ENCODE measurements at places on chromosomes 5 and 9.

GRCh38 chr9:107862881-107863280 is 373.3 kb upstream of the KLF4 start:
- DNase-seq: no peak

DNA sequence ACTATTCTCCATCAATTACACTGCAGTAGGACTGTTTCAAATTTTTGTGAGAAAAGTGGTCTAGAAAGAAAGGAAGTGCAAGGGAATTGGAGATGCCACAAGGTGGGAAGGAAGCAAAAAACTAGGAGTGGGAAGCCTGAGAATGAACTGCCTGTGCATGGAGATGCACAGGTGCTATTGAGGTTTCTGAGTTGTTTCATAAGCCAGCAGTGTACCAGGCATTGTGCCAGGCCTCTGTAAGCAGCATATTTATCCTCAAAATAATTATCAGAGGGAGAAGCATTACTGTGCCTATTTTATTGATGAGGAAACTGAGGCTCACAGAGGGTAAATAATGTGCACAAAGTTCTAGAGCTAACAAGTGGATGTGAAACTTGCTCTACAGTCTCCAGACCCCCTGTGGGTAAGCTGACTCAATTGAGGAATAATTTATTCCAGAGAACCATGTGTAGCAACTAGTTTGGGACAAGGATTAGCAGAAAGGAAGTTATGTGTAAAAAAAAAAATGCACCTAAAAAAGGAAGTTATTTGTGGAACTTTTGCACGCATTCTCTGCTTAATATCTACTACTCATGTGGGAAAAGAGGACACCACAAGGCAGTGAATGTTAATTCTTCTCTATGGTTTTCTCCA is 96.7 kb downstream of the SNCAIP start:
- DNase-seq: peak; percentile 22

GRCh38 chr5:80082731-80083100 is 47.6 kb downstream of the THBS4 start:
- DNase-seq: peak; percentile 75

- peak; percentile 4 for DNase-seq
Measured at GRCh38 chr9:32344551-32345182, 39.8 kb upstream of the ACO1 start.

DNA sequence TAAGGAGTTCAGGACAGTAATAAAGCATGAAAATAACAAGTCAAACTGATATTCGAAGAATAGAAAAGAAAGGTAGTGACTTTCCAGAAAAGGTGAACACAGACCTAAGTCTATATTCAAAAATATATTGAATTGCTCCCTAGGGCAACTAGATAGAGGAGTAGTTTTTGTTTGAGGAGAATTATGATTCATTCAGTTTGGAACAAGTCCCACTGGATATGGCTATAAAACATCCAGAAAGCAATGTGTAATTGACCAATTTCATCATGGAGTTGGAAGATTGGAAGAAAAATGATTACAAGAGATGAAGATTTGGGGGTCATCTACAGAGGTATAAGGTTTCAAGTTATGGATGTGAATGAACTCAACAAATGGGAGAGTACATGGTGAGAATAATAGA is 117.5 kb upstream of the ZNF462 start:
- DNase-seq: no peak

- DNase-seq: no peak
Measured at GRCh38 chr5:98942847-98943246, 14.0 kb upstream of the CHD1 start.

GRCh38 chr9:22808876-22809275 is 362.3 kb downstream of the DMRTA1 start:
- no peak for DNase-seq

GRCh38 chr9:5453673-5454072 is 3.3 kb downstream of the CD274 start:
- no peak for DNase-seq

GRCh38 chr5:66209350-66209749 is 65.2 kb downstream of the SREK1 start:
- peak; percentile 4 for DNase-seq

DNA sequence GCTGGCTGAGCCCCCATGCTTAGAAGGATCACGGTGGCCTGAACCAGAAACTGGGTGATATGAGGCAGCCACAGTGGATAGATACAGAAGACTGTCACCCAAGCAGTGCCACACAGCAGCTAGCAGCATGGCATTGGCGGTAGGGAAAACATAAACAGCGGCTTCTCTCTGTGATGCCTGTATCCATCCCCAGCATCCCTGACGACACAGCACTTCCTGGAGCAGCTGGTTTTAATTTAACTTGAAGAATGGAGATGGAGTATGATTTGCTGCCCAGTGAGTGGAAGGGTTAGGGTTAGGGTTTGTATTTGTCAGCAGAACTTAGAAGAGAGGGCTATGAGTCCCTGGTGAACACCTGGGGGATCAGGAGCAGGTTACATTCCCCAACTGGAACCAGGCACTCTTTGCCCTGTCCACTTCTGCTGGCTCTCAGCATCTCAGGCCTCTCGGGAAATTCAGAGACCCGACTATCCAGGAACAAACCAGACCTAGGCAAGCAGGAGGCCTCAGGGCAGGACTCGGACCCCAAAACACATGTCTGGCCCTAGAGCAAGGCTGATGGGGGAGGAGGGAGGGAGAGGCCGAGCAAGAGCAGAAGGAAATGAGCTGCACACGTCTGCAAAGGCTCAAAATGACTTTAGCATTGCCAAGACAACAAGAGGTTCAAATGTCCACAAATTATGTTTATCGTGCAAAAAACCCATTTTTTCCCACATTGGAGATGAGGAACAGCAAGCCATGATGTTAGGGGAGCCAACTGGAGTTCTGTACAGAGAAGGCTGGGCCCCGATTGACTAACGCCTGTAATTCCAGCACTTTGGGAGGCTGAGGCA is 6.5 kb upstream of the GGTA1 start:
- peak; percentile 29 for DNase-seq

- no peak for DNase-seq
Measured at GRCh38 chr9:130915096-130915447, 18.5 kb upstream of the QRFP start.

DNA sequence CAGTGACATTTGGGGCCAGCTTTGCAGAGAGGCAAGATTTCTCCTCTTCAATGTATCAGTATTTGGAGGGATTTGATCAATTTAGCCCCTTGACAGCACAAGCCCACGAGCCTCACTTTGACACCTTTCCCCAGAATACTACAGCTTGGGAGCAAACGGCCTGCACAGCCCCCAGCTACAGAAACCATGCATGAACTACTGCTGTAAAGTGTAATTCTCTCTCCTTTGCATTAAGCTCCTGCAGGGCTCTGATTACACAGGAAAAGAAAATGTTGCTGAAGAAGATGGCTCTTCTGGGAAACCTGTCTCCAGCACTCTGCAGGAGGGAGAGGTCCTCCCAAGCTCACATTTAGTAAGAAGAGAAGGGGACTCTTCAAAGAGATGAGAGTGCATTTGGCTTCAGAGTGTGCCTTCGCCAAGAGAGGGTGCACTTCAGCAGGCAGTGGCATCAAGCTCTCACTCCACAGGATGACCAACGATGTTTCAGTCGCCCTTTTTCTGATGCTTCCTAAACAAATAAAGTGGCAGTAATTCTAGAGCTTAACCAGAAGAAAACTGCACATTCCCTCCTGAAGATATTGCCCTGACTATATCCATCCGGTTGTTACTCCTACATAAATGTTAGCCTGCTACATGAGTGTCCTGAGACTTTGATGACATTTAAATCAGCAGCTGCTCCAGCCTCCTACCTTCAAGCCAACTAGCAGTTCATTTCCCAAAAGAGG is 272.2 kb downstream of the AUH start:
- peak; percentile 71 for DNase-seq

- DNase-seq: no peak
Measured at GRCh38 chr5:171706736-171707441, 78.7 kb upstream of the SMIM23 start.

- DNase-seq: no peak
Measured at GRCh38 chr9:126702151-126703001, 88.6 kb downstream of the LMX1B start.

- DNase-seq: peak; percentile 60
Measured at GRCh38 chr9:110623462-110624025, 44.0 kb upstream of the SVEP1 start.

DNA sequence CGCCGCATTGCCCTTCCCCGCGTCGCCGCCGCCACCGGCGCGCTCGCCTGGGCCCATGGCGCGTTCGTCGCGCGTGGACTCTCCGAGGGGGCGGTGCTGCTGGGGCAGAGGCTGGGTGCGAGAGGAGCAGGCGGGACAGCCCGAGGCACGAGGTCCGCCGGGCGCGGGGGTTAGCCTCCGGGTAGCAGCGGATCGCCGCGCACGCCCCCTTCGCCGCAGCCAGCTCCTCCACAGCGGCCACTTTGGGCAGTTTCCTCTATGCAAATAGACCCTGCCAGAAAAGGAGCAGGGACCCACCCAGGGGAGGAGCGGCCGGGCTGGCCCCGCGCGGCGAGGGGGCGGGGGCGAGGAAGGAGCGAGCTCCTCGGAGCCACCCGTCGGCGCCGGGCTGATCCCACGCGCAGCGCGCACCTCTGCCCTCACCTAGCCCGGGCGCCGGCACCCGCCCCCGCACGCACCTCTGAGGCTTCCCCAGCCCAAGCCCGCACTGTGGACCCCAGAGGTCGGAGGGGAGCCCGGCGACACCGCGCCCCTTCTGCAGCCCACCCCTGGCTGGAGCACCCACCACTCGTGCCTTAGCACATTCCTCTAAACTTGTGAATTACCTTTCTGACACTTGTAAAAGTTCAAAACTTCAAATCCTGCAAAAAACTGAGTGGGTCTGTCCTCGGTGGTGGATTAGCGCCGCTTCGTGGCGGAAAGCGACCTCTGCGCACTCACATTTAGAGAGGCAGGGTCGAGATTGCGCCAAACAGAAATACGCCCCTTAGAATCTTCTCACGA is at the start of gene COL23A1:
Gene COL23A1, minus strand, starts transcription at position 253 of the 783 bp plus-strand sequence.
- DNase-seq: peak; percentile 27

DNA sequence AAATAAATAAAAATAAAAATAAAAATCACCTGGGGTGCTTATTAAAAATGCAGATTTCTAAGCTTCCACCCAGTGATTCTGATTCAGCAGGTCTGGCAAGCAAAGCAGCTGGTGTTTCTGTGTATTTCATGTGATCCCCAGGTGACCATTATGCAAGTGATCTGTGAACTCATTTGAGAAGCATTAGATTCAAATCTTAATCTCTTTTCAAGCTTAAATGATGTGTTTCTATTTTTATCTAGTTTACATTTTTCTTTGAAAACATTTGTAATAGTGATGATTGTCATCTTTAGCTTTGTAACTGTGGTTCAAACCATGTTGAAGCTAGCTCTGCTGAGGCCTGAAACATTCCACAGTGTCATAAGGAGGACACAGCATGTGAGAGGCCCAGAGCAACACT is 804.8 kb upstream of the ZNF608 start:
- DNase-seq: peak; percentile 3

DNA sequence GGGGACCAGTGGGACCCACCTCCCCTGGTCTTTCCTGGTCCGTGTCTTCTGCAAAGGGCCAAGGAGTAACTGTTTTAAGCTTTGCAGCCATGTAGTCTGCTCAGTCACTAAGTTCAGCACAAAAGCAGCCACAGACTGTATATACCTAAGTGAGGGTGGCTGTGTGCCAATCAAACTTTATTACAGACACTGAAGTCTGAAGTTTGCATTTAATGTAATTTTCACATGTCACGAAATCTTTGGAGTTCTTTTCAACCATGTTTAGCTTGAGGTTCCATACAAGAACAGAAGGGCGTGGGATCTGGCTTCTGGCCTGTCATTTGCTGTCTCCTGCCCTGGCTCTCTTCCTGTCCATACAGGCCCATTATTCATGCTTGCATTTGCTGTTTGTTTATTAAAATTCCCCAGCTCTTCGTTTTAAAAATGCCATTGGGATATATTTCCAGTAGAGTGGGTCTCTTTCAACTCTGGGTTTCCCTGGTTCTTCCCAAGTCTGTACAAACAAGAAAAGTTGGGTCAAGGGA is 64.2 kb upstream of the ECM2 start:
- DNase-seq: no peak

DNA sequence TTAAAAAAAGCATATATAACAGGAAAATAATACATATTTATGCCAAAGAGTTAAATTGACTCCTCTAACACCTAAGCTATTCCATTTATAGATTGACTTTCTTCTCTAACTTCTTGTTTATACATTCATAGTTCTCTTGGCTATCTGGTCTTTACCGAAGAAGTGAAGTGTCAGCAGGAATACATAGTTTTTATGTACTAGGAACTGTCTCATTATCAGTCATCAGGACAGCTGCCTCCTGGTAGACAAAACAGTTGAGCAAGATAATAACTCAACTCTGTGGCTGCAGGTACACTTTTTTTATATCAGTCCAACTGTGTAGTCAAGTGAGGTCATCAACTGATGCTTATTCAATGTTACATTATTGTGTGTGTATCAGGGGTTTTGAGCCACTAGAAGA is 1436.0 kb upstream of the NUDT12 start:
- DNase-seq: no peak

GRCh38 chr5:6317116-6317798 is 61.1 kb downstream of the MED10 start:
- DNase-seq: no peak

DNA sequence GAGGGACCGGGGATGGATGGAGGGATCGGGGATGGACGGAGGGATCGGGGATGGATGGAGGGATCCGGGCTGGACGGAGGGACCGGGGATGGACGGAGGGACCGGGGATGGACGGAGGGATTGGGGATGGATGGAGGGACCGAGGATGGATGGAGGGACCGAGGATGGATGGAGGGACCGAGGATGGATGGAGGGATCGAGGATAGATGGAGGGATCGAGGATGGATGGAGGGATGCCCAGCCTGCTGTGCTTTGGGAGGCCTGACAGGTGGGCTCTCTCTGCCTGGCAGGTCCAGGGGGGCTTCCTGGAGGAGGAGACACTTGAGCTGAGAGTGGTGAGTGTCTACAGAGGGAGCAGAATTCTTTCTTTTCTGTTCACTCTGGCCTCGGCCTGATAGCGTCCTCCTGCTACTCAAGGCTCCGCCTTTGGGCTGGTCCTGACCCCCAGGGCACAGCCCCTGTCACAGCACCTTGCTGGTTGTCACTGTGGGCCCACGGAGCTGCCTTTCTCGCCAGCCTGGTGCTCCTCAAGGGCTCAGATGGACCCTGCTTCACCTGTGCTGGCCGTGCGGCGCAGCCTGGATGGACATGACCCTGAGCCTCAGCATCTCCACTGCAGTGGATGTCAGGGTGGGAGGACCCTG is 42.2 kb upstream of the RNF130 start:
- DNase-seq: no peak

- no peak for DNase-seq
Measured at GRCh38 chr5:55913466-55914413, 62.6 kb downstream of the IL31RA start.

DNA sequence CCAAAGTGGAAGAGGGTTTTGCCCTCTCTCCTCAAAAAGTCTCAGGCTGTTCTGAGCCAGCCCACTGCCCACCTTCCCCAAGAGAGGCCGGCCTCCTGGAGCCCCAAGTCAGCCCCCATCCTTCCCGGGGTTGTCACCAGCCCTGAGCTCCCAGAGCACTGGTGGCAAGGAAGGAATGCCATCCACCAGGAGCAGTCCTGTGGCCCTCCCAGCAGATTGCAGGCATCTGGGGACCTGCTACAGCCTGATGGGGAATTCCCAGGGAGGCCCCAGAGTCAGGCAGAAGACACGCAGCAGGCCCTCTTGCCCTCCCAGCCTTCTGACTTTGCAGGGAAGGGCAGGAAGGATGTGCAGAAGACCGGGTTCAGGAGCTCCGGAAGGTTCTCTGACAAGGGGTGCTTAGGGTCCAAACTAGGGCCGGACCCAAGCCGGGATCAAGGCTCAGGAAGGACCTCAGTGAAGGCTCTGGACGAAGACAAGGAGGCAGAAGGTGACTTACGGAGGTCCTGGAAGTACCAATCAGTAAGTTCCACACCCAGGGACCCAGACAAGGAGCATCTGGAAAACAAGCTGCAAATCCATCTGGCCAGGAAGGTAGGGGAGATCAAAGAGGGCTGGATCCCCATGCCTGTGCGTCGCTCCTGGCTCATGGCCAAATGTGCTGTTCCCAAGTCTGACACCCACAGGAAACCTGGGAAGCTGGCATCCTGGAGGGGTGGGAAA is 3.7 kb downstream of the SPATA31E1 start:
- DNase-seq: no peak
